ENCODE measurements at places on chromosomes 12 and 14.

- no peak for DNase-seq
Observed at GRCh38 chr14:100147181-100147631, 12.2 kb downstream of the DEGS2 start.

DNA sequence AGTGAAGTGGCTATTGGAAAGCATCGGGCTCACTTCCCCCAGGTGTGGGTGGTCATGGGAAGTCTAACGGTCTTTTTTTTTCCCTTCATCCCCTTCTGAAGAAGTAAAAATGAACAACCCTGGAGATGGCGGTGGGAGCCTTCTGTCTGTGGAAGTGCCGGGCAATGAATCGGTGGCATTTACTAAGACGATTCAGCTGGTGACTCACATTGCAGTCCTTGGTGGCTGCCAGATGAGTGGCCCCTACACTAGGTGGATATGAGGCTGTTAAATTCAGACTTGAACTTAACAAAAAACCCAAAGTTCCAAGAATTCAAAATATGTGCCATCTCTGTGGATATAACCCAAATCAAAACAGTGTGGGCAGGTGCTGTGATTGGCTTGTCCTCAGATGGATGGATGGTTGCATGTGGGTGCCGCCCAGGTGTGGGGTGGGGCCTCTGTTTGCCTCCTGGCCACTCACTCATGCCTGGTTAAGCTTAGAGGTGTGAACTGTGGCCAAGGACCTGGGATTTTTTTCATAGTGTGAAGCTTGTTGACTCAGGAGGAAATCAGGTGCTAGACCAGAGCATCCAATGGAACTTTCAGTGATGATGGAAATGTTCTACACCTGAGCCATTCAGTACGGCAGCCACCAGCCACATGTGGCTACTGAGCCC lies 176.7 kb upstream of the NOS1 start:
- DNase-seq: no peak

GRCh38 chr14:65922142-65922541 lies 509.6 kb downstream of the FUT8 start:
- DNase-seq: no peak

DNA sequence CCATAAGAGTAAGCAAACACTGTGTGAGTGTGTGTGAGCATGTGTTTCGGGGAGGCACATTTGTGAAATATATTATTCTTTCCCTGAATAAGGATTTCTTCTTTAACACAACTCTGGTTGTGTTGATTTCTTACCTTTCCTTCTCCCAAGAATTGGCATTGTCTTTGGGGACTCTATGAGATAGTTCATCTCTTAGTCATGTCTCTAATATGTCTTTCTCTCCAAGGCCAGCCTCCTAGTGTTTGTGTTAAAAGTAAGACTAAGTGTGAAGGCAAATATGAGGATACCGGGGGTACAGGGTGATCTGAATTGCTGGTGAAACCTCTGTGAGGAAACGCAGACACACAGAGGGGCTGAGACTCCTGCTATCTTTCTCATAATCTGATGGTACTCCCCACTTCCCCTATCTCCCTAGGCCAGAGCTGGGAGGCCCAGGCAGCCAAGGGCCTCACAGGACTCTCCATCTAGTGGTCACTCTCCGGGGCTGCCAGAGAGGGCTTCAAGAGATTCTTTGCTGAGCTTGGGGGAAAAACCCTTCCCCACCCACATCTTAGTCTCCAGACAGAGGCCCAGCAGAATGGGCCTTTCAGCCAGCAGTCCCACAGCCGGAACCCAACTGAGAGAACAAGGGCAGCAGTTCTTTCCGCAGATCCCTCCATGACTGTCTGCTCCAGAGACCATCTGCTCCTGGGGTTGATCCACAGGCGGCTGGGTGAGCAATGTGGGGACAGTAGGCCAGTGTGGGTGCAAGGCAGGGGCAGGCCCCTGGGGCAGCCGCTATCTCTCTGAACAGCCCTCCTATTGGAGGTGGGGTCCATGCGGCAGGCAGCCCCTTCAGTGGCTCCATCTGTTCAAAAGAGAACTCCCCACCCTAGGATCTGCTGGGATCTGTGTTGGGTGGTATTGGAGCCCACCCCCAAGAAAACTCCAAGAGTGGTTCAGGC lies 5.8 kb upstream of the HOXC12 start:
- DNase-seq: no peak

GRCh38 chr12:75820848-75821578 lies 210.6 kb downstream of the PHLDA1 start:
- DNase-seq: no peak

Measured in left lung (tissue), 14 donors.